MCF 10A (cell line): ENCODE measurements at places on chromosomes 5 and 9. TPM values are rescaled to one million over a fixed set of nuclear protein-coding genes. Genes with fewer than 3 reads are reported as not detected.

The HTR4 gene
- total RNA-seq = not detected in 2 replicates

GRCh38 chr5:97534166-97534565 is 351.1 kb upstream of the RIOK2 start:
- H3K4me1 ChIP-seq = peaks cover 17% of the 10 kb centered on the region
- peak; percentile 87 for DNase-seq
- H3K27me3 ChIP-seq = no peaks in the 10 kb centered on the region
- peaks cover 6% of the 10 kb centered on the region for H3K36me3 ChIP-seq

GRCh38 chr9:91771027-91771426 is 179.0 kb downstream of the ROR2 start:
- no peak overlapping the region for H3K4me3 ChIP-seq
- peaks cover 6% of the 10 kb centered on the region for H3K36me3 ChIP-seq

DNA sequence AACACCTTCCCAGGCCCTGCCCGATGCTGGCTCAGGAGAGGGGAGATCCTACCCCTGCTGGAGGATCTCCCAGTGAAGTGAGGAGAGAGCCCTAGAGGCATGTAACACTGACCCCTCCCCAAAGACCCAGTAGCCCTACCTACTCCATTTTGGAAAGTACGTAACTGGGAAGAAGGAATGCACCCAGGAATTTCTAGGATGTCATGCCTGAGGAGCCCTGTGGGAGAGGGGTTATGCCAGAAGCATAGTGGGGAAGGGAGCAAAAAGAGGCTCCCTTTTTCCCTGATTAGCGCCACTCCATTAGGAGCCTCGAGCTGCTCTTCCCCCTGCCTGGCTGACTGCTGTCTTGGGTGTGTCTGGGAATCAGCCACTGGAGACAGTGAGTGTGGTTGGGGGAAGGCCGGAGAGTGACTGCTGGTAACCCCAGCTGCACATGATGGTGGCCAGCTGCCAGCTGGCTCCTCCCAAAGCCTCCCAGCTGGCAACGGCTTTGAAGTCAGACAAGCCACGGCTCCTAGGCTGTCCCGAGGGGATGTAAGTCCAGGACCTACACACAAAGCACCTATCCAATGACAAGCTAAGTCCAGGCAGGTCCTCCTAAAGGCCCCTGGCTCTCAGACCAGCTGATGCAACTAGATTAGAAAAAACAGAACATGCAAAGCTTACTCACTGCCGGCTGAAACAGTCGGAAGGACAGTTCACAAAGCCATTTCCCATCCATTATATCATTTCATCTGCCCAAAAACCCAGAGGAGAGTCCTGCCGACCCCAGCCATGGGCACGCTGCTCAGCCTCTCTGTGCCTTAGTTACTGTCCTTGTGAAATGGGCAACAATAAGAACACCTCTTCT is 136.5 kb upstream of the ABCA1 start:
- peak overlapping the region; percentile 92 for H3K27ac ChIP-seq
- H3K36me3 ChIP-seq = no peaks in the 10 kb centered on the region
- H3K4me1 ChIP-seq = peaks cover 16% of the 10 kb centered on the region
- peak; percentile 97 for DNase-seq
- no peaks in the 10 kb centered on the region for H3K27me3 ChIP-seq
- peak overlapping the region; percentile 47 for H3K4me3 ChIP-seq

- H3K27ac ChIP-seq = no peak overlapping the region
- no peaks in the 10 kb centered on the region for H3K36me3 ChIP-seq
- DNase-seq = no peak
- H3K27me3 ChIP-seq = no peaks in the 10 kb centered on the region
- no peaks in the 10 kb centered on the region for H3K4me1 ChIP-seq
Observed at GRCh38 chr5:61569353-61569752, 237.3 kb downstream of the ZSWIM6 start.

DNA sequence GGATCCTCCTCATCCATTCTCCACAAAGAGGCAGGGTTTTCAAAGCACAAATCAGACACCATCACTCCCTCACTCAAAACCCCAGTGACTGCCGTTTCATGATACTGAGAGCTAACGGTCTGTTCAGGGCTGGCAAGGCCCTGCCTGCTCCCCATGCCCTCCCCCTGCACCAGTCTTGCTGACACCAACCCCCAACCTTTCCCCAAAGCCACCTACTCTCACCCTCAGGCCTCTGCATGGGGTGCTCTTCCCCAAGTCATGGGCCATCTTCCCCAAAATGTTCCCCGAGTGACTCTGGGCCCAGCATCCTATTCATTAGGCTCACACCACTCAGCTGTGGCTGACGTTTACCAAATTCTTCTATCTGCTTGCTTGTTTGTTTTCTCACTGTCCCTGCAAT is 21.7 kb upstream of the OLFM1 start:
- H3K4me1 ChIP-seq = no peaks in the 10 kb centered on the region
- H3K27me3 ChIP-seq = peaks cover 59% of the 10 kb centered on the region
- no peak overlapping the region for H3K27ac ChIP-seq
- DNase-seq = no peak

- DNase-seq = no peak
- H3K4me3 ChIP-seq = no peak overlapping the region
- H3K4me1 ChIP-seq = no peaks in the 10 kb centered on the region
- H3K36me3 ChIP-seq = no peaks in the 10 kb centered on the region
- H3K27me3 ChIP-seq = no peaks in the 10 kb centered on the region
Observed at GRCh38 chr5:147484708-147485020, 25.2 kb downstream of the DPYSL3 start.

The SYK gene
- 5.9 and 6.7 TPM in 2 replicates for total RNA-seq

DNA sequence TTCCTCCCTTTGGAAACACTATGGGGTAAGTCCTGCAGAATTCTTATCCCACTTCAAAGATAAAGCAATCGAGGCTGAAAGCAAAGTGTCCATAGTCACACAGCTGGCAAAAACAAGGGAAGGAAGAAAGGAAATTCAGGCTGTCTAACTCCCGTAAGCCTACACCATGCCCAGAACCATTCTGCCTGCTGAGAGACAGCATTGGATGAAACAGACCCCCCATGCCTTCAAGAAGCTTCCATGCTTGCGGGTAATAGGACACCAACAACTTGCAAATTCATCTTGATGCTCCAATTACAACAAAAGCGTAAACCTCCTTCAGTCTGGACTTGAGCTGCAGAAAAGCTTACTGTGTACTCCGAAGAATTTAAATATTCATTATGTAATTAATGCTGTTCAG is 181.1 kb upstream of the WWC1 start:
- no peaks in the 10 kb centered on the region for H3K4me1 ChIP-seq
- no peak overlapping the region for H3K27ac ChIP-seq
- H3K36me3 ChIP-seq = no peaks in the 10 kb centered on the region
- DNase-seq = no peak

The IL3 gene
- not detected in 2 replicates for total RNA-seq

The MARCOL gene
- total RNA-seq = not detected in 2 replicates
